Breast epithelium (tissue), 4 donors: ENCODE measurements at places on chromosomes 5 and 9.

GRCh38 chr5:31153521-31153920 is 40.0 kb upstream of the CDH6 start:
- H3K4me3 ChIP-seq: no peak overlapping the region
- H3K4me1 ChIP-seq: no peaks in the 10 kb centered on the region
- DNase-seq: no peak
- no peak overlapping the region for H3K27ac ChIP-seq

- no peak for DNase-seq
- H3K27me3 ChIP-seq: no peaks in the 10 kb centered on the region
- H3K27ac ChIP-seq: no peak overlapping the region
- H3K36me3 ChIP-seq: no peaks in the 10 kb centered on the region
- no peaks in the 10 kb centered on the region for H3K4me1 ChIP-seq
Measured at GRCh38 chr5:4533457-4534105, 606.5 kb upstream of the ADAMTS16 start.

GRCh38 chr5:156835905-156836304 is 14.2 kb upstream of the PPP1R2B start:
- no peak overlapping the region for H3K27ac ChIP-seq
- H3K27me3 ChIP-seq: no peaks in the 10 kb centered on the region
- no peaks in the 10 kb centered on the region for H3K36me3 ChIP-seq
- DNase-seq: no peak
- H3K4me3 ChIP-seq: no peak overlapping the region

GRCh38 chr5:83586874-83587776 is 115.6 kb downstream of the VCAN start:
- no peaks in the 10 kb centered on the region for H3K27me3 ChIP-seq
- no peaks in the 10 kb centered on the region for H3K36me3 ChIP-seq
- no peak overlapping the region for H3K27ac ChIP-seq
- no peak for DNase-seq
- no peaks in the 10 kb centered on the region for H3K4me1 ChIP-seq

- H3K4me1 ChIP-seq: no peaks in the 10 kb centered on the region
- no peak for DNase-seq
- no peaks in the 10 kb centered on the region for H3K27me3 ChIP-seq
- H3K27ac ChIP-seq: peak overlapping the region; percentile 81
- no peak overlapping the region for H3K4me3 ChIP-seq
- H3K36me3 ChIP-seq: no peaks in the 10 kb centered on the region
Measured at GRCh38 chr5:39759701-39760100, 334.9 kb upstream of the DAB2 start.
